Astrocyte of the cerebellum (primary cell): ENCODE measurements at places on chromosomes 5 and 9.

GRCh38 chr9:23567516-23568165, 258.4 kb downstream of the ELAVL2 start:
- no peak for DNase-seq

DNA sequence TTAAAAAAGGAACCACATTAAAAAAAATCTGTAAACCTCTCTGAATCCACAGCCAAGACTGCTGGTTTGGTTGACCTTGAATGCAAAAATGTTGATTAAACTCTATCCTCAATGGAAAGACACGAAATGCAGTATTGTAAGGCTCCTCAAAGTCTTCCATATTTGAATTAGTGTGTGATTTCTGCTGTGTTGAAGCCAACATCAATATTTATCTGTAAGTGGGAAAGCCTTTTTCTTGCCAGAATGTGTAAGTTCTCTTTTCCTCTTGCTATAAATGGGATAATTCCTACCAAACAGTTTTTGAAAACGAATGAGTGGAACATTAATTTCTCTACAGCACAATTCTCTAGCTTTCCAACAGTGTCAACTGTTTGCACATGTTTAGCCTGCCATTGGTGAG, 422.1 kb upstream of the TNC start:
- no peak for DNase-seq

GRCh38 chr5:116510517-116510916, 64.1 kb downstream of the SEMA6A start:
- no peak for DNase-seq

DNA sequence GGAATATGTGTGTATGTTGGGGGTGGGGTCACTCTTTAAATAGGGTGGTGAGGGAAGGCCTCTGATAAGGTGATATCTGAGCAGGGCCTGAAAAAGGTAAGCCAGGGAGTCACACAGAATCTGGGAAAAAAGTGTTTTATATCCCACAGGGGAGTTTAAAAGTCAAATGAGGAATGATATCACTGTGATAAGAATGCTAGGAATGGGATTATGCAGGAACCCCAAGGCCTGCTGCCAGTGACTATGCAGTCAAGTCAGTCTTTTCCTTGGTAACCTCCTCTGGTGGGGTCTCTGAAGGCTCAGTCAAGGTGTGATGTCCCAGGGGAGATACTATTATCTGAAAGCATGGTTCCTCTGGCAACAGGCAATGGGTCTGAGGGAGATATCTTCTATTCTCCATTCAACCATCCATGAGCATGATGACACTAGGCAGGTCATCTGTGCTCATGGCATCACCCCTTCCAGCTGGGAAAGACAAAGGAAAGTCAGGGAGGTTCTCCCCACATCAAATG, 53.5 kb downstream of the GRIA1 start:
- no peak for DNase-seq

GRCh38 chr5:78576376-78576775, 72.2 kb downstream of the LHFPL2 start:
- DNase-seq: no peak

- no peak for DNase-seq
Measured at GRCh38 chr5:137368651-137369050, 130.5 kb downstream of the SPOCK1 start.

DNA sequence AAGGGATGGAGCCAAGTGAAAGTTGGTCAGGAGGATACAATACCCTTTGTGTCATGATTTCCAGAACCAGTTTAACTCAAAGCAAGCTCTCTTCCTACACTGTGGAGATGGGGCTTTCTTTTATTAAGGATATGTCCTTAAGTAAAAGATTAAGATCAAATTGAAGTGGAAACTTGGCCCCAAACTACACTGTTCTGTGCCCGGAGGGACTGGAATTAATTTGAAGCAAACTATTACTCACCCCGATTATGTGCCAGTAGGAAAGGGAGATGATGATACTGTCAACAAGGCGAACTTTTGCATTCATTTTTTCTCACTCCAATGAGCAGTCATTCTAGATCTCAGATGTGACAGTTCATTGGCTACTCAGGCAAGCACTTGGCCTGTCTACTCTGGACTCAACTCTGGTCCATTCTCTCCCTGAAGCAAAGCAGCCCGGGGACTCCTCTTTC, 186.7 kb downstream of the NTRK2 start:
- no peak for DNase-seq

- no peak for DNase-seq
Measured at GRCh38 chr5:158801893-158802292, 297.8 kb downstream of the EBF1 start.

DNA sequence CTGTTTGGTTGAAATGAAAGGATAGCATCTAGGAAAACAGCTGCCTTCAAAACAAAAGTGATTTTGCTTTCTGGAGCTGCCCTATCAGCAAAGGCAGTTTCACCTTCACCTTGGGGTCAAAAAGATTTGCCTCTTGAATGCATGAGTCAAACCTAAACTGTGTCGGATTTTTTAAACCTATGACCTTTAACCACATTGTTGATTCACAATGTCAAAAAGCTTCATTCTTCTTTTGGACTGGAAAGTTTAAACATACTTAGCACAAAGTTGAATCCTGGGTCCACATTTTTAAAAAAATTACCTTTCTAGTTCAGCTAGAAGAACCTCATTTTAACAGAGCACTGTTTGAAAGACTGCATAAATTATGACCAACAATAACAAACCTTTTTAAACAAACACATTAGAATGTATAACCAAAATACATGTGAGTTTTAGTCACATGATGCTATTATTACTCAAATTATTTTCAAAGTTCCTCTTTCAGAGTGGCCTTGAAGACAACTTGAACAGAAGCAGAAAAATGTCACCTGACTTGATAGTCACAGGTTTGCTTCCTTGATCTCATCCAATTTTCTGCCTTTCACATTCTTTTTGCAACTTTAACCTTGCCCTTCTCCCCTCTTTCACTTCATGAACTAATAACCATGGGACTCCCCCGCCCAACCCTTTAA, 109.7 kb upstream of the LHFPL2 start:
- no peak for DNase-seq

GRCh38 chr9:129355631-129356030, 177.6 kb upstream of the IER5L start:
- no peak for DNase-seq

DNA sequence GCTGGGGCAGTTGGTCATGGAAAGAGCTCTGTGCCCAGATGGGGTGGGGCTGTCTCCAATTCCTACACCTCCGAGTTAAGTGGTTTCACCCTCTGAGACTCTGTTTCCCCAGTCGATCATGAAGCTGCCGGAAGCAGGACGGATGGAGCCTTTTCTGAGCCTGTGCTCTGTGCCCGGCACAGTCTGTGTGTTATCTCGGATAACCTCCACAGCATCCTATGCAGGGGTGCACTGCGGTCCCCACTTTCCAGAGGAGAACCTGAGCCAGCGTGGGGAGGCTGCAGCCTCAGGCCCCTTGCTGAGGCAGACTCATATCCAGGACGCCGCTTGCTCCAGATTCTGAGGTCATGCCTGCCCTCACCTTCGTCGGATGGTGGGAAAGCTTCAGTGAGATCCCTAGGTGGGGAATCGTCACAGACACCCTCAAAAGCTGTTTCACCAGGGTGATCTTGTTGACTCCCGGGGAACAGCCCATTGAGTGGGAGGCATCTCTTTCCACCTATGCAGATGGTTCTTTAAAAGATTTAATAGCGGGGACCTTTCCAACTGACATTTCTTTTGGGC, 6.9 kb upstream of the COL5A1 start:
- DNase-seq: no peak

- DNase-seq: peak; percentile 16
Measured at GRCh38 chr9:91734371-91734981, 215.6 kb downstream of the ROR2 start.

GRCh38 chr5:132251220-132251725, 6.2 kb upstream of the PDLIM4 start:
- no peak for DNase-seq

DNA sequence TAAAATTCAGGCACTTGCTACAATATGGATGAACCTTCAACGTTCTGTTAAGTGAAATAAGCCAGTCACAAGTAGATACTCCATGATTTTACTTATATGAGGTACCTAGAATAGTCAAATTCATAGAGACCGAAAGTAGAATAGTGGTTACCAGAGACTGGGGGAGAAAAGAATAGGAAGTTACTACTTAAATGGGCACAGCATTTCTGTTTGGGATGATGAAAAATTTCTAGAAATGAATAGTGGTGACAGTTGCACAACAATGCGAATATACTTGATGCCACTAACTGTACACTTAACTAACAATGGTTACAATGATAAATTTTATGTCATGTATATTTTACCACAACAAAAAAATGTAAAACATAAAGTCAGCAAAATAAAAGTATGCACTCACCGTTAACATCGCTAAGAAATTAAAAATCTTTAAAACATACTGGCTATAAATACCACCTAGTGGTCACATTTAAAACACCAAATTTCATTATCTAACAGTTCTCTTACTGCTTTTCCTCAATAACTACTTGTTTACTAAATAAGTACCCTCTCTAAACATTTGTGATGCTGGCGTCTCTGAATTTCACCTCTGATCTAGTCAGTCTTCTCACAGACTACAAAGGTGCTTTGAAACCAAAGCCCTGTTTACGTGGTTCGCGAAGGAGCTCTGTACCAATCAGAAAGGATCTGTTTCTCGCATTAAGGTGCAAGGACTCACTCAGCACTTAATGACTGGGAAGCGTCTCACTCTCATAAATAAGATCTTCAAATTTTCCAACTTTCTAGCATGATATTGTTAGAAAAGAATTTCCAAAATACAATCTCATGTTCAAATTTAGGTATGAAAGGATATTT, 22.7 kb downstream of the KIF3A start:
- no peak for DNase-seq

GRCh38 chr5:124645396-124645795, 101.0 kb downstream of the ZNF608 start:
- no peak for DNase-seq

DNA sequence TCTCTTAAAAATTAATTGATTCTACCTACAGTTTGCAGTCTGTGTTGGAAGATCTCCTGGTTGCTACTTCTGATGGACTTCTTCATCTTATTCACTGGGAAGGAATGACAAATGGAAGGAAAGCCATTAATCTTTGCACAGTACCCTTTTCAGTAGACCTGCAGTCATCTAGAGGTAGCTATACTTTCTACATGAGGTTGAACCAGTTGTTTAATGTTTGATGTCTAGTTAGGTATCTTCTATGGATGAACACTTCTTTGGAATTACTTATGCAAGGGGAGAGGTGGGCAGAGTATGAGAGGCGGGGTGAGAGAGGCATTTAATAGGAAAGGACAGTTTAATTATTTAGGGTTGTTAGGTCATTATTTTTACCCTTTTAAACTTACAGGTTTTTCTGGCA, 91.2 kb downstream of the RIC1 start:
- no peak for DNase-seq

- DNase-seq: no peak
Measured at GRCh38 chr9:13001989-13002580, 227.3 kb downstream of the LURAP1L start.

- peak; percentile 49 for DNase-seq
Measured at GRCh38 chr5:134541736-134542376, 16.4 kb downstream of the JADE2 start.

GRCh38 chr9:108386859-108387384, 468.9 kb downstream of the ACTL7B start:
- peak; percentile 75 for DNase-seq

- DNase-seq: no peak
Measured at GRCh38 chr9:3137347-3137695, 293.4 kb upstream of the PUM3 start.

- peak; percentile 8 for DNase-seq
Measured at GRCh38 chr5:78706825-78707224, 58.3 kb upstream of the LHFPL2 start.

- DNase-seq: no peak
Measured at GRCh38 chr9:120587328-120587727, 7.4 kb upstream of the CDK5RAP2 start.

- no peak for DNase-seq
Measured at GRCh38 chr5:178359738-178360137, 127.1 kb upstream of the PHYKPL start.

DNA sequence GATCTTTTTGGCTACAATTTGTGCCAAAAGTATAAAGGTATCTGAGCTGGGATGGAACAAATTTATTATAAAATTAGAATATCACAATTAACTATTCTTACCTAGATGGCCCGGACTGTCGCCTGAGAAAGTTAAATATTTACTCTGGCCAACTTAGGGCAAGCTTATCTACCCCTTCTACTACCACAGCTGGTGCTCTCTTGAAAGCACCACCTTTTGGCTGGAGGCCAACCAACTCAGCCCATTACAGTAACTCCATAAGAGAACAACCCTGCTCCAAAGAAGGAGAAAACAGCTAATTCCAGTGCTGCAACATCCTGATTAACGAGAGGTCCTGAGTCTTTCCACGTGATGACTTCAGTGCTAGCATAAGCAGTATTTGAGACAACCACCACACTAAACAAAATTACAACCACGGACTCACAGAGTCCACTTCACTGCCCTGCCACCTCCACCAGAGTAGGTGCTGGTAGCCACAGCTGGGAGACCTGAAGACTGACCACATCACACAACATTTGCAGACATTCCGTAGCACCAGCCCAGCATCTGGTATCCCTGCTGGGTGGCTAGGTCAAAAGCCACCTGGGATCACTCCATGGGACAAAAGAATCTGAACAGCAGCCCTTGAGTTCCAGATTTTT, 43.2 kb downstream of the RGMB start:
- DNase-seq: no peak

DNA sequence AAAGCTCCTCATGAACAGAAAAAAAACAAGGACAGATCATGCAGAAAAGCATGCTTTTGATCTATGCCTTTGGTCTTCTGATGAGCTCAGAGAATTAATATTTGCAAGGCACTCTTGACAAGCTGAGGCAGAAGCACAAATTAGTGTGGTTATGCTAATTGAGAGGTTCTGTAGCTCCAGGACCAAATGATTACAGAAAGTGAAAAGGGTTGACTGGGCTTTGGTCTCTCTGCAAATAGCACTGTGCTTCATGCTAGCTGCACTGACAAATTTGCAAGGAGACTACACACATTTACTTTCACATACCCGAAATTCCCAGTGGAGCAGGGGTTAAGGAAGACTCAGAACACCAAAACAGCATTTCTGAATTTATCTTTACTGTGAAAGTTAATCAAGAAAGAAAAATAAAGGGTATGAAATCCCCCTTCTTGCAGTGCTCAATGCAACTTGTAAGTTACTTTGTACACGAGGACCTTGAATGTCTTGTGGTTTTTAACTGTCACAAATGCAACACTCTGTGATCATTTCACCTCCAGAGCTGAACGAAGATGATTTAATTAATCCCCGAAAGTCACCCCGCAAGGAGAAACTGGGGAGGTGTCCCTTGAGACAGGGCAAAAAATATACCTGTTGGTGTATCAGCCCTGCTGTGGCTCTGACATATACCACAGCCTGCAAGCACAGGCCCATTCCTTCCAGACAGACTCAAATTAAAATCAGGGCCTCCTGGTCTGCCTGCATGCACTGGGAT, 11.9 kb downstream of the RAPGEF1 start:
- DNase-seq: no peak

GRCh38 chr9:72185561-72185960, 36.3 kb downstream of the GDA start:
- no peak for DNase-seq

GRCh38 chr5:74641735-74642542, 1.4 kb upstream of the ENC1 start:
- DNase-seq: peak; percentile 72
